ENCODE measurements at places on chromosomes 1 and 21.

GRCh38 chr1:202357506-202357905, 9.0 kb downstream of the PPP1R12B start:
- no peak for DNase-seq

DNA sequence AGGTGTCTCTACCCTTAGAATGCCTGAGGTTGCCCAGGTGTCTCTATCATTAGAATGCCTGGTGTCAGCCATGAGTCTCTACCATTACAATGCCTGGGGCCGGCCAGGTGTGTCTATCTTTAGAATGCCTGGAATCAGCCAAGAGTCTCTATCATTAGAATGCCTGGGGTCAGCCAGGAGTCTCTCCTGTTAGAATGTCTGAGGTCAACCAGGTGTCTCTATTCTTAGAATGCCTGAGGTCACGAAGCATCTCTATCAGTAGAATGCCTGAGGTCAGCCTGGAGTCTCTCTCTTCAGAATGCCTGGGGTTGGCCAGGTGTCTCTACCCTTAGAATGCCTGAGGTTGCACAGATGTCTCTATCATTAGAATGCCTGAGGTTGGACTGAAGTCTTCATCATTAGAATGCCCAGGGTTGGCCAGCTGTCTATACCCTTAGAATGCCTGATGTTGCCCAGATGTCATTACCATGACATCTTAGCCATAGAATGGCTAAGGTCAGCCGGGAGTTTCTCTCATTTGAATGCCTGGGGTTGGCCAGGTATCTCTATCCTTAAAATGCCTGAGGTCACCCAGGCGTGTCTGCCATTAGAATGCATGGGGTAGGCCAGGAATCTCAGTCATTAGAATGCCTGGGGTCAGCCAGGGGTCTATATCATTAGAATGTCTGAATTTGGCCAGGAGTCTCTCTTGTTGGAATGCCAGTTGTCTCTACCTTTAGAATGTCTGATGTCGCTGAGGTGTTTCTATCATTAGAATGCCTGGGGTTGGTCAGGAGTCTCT, 44.0 kb downstream of the RNF187 start:
- no peak for DNase-seq

GRCh38 chr1:242086093-242086492, 87.2 kb upstream of the MAP1LC3C start:
- no peak for DNase-seq

GRCh38 chr1:224170748-224171478, 12.1 kb upstream of the DEGS1 start:
- DNase-seq, result no peak

GRCh38 chr1:5373281-5373680, 618.9 kb downstream of the NPHP4 start:
- no peak for DNase-seq

GRCh38 chr1:155320661-155321617, at the start of gene RUSC1:
RUSC1 (plus strand) TSS chr1:155320894; CDS start chr1:155321774, 880 bp downstream.
- peak; percentile 32 for DNase-seq

DNA sequence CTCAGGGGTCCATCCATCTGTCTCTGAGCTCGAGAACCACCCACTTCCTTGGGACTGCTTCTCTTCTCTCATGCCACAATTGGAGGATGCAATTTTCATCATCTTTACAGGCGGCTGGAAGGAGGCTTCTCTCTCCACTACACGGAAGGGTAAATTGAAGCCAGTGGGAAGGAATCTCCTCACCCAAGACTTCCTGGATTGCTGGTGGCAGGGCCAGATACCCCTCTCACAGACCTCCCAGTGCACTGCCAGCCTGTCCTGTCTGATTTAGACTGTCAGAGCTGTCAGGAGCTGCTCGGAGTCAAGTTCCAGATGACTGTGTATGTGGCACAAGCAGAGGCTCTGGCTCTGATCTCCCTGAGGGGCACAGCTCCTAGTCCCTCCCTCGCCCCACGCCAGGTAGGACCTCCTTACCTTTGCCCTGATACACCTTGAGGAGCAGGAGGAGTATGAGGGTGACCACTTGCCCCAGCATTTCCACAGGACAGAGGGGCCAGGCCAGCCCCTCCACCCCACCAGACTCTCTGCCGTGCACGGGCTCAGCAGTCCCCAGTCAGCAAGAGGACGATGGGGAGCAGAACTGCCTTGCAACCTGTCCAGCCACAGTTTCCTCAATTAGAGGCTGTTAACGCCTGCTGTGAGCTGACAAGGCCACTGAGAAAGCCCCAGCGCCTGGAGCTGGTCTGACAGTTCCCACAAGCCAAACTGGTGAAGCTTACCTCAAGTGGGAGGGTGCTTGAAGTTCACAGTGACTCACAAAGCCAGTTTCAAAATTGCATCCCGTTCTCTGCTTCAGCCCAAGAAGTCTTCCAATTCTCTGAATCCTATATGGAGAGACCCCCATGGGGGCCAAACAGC, at the start of gene CD244:
Gene CD244, minus strand, starts transcription at position 685 of the 858 bp plus-strand sequence. Its CDS starts 210 bp downstream, at position 475.
- DNase-seq, result peak; percentile 36

DNA sequence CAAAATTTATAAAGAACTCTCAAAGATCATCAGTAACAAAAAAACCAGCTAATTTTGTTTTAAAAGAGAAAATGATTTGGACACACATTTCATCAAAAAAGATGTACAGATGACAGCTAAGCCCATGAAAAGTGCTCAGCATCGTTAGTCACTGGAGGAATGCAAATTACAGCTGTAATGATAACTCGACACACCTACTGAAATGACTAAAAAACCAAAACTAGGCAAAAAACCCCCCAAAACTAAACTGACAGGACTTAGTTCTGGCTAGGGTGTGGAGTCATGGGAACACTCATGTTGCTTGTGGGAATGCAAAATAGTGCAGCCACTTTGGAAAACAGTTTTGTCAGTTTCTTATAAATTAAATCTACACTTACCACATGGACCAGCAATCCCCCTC, 59.5 kb downstream of the CNIH3 start:
- no peak for DNase-seq

- no peak for DNase-seq
Measured at GRCh38 chr1:51097171-51097570, 4.9 kb upstream of the C1orf185 start.

DNA sequence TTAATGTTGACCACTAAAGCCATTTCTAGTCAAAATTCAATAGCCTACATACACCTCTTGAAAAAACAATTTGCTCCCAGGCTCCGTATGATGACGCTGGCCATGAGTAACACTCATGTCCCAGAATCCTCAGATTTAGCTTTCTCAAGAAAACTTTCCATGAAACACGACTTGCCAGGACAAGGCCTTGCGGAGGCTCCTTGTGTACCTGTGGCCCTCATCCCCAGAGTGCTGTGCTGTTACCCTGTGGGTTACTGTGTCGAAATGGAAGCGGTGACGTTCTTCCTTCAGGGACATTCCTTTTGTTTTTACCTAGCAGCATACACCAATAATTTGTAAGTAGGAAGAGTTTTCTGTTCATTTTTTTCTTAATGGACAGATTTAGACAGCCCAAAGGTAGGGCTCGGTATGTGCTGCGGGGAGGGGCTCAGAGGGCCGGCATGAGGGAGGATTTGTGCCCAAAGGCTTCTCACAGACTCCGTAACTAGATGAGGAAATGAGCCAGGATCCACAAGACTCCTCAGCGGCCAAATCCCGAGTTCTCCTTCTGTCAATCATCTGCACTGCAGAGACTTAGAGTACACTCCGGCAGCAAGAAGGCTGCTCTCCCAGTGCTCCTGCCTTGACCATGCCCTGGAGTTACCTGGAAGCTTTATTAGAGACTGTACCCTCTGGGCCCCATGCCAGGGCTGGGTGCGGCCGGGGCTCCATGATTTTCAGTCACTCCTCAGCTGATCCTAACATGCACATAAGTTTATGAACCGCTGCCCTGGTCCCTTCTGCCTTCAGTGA, 17.8 kb downstream of the GNG12 start:
- DNase-seq, result no peak

GRCh38 chr1:146032631-146033219, 11.2 kb upstream of the HJV start:
- no peak for DNase-seq

GRCh38 chr1:46181343-46182260, 5.3 kb upstream of the P3R3URF start:
- no peak for DNase-seq

GRCh38 chr1:117565076-117565556, 40.7 kb upstream of the TENT5C start:
- DNase-seq, result no peak

DNA sequence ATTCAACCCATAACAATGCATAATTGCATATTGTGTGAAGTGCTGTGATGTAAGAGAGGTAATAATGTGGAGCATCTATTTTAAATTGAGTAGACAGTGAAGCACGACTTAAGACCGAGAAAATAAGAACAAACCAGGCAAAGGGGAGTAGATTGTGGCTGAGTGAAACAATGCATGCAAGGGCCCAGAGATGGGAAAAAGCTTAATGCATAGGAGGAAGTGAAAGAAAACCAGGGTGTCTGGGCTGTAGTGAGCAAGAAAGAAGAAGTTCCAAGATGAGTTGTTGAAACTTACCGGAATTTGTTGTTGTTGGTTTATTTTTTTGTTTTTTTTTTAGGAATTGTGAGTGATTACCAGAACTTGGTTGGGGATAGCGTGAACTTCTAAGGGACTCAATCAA, 104.7 kb downstream of the SNX7 start:
- no peak for DNase-seq

DNA sequence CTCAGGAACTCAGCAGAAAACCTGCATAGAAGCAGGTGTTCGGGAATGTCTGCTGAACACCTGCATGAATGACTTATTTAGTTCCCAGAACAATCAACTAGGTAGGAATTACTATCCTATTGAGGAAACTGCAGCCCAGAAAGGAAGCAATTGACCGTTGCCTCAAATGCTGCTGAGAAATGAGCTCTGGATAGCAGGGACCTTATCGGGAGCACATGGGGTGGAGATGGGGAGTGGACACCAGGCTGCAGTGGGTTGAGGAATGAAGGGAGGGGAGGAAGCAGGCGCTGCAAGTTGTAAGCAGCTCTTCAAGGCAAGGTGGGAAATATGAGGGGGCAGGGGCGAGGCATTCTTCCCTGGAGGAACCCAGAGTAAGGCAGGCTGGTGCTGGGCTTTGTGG, 10.8 kb upstream of the CDCP2 start:
- no peak for DNase-seq

GRCh38 chr1:209926045-209926444, 12.0 kb upstream of the SYT14 start:
- DNase-seq, result no peak

DNA sequence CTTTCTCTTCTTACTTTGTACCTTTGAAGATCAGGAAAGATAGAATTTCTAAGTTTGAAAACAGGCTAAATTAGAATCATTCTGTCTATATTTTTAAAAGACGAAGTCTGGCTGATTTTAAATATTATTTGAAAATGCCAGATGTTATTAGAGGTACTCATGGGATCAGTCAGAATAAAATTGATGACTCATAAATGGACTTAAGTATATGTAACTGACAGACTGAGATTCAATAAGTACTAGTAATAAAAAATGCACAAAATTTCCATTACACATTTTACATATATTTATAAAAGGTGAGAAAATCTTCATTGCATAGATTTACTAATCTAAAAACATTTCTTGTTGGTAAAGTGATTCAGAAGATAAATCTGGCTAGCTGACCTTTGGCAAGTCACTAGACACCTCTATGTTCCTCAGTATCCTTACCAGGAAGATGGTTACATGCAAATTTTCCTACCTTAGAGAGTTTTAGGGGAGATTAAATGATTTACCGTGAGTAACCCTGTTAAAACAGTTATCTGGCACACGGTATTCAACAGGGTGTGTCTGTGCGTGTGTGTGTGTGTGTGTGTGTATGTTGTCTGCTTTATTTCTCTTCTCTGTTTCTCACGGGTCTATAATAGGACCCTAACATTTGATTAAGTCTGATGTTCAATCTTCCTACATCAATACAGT, 189.0 kb downstream of the RUNX1 start:
- no peak for DNase-seq

DNA sequence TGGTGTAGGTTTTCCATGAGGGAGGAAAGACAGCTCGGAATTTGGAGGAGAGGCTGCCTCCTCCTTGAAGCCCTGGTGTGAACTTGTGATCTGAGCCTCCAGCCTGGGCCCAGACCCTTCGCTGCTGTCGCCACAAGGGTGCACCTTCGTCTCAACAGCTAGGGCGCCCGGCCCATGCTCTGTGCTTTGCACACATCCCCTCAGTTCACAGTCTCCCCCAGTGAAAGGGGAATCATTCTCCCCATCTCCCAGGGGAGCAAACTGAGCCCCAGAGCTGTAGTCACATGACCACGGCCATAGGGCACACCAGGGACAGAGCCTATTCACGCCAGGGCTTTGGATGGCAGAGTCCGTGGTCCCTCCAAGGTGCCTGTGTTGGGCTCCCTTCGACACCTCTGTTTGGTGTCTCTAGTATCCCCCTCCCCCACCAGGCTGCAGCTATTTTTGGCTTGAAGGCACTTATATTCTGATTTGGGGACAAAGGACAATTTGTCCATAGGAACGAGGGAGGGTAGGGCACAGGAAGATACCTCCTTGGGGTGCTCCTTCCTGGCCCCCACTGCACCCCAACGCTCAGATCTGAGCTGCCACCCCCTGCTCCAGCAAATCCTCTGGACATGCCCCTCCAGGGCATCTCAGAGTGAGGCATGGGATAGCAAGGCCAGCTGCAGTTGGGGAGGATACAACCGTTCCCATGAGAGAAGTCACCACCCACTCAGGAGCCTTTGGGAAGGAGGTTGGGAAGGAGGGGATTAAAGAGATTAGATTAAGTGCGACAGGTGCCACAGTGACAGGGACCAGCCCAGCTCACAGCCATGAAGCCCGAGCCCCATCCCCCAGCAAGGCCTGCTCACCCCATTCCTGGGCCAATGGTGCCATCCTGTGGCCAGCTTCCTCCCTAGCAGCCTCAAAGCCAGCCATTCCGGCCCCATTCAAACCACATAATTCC, 15.7 kb downstream of the MATN1 start:
- DNase-seq, result no peak

DNA sequence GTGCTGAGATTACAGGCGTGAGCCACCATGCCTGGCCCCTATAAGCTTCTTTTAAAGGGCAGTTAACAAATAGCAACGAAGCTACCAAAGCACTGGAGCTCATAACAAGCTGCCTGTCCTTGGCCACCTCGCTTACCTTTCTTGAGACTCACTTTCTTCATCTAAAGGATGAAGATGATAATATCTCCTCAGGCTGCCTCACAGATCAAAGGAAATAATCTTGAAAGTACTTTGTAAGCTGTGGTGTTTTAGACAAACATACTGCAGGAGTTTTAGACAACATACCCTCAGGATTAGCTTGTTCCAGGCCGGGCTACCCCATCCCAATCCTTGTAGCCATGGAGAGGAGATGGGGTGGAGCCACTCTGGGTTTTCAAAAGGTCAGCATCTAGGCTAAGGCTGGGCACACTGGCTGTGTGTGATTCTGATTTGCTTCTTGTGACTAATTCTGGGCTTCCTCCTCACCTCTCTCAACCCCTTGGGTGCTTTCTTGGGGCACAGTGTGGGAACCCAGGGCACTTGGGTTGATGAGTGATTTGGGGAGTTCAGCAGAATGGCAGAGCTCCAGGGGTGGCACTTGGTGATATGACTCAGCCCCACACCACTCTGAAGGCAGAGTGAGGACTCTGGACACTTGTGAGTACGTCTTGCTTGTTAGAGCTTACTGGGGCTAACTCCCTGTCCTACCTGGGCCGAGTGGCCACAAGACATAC, 5.2 kb downstream of the GPR25 start:
- no peak for DNase-seq
